Stromal cell of bone marrow (primary cell): ENCODE measurements at places on chromosomes 11 and 22.

DNA sequence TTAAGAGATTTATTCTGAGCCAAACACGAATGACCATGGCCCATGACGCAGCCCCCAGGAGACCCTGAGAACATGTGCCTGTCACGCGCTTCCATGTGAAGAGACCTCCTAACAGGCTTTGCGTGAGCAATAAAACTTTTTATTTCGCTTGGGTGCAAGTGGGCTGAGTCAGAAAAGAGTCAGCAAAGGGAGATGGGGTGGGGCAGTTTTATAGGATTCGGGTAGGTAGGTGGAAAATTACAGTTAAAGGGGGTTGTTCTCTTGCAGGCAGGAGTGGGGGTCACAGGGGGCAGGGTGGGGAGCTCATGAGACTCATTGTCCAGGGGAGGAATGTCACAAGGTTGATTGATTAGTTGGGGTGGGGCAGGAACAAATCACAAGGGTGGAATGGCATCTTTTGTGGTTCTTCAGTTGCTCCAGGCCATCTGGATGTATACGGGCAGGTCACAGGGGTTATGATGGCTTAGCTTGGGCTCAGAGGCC, 77.2 kb upstream of the FTH1 start:
- DNase-seq: no peak

DNA sequence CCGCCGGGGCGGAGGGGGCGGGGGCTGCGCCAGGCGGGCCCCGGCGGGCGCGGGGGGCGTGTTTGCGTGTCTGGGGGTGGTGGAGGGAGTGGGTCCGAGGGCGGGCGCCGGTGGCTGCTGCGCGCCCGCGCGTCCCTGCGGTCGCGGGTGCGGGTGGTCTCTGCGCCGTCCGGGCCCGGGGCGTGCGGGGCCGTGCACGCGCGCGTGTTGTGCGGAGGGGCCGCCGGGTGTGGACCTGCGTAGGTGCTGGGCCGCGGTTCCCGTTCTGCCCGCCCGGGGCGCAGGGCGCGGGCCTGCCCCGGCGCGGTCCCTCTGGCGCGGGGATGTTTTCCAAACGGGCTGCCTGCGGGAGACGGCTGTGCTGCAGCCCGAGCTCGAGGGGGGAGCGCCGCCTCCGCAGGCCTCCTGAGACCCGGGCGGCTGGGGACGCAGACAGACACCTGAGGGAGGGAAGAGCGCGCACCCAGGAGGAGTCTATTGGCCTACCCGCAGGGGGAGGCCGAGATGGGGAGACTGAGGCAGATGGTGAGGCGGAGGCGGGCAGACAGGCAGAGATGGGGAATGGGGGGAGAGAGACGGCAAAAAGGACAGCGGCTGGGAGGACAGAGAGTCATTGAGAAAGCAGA, 442 bp downstream of the PELI3 start:
- DNase-seq: no peak

- DNase-seq: no peak
Measured at GRCh38 chr22:35632935-35633334, 15.3 kb upstream of the APOL6 start.

DNA sequence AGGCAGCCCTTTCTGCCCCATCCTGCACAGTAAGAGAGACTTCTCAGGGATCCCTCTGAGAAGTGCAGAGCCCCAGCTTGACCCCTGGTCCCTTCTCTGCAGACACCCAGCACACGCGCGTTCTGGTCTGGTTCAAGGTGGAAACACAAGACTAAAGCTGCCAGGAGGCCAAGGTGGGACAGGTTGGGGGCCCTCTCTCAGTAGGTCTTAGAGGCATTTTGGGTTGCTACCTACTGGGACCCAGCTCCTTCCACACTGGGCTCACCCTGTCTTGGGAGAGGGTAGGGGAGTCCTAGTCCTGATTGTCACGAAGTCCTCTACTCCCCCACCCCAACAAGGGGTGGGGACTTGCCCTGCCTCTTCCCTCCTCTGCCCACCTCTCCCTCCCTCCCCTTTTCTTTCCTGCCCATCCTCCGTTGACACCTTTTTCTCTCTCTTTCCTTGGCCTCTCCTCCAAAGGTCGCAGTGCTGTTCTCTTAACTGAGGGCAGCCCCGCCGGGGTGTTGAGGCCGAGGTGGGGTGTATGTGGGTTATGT, 763 bp upstream of the SOX10 start:
- DNase-seq: no peak

DNA sequence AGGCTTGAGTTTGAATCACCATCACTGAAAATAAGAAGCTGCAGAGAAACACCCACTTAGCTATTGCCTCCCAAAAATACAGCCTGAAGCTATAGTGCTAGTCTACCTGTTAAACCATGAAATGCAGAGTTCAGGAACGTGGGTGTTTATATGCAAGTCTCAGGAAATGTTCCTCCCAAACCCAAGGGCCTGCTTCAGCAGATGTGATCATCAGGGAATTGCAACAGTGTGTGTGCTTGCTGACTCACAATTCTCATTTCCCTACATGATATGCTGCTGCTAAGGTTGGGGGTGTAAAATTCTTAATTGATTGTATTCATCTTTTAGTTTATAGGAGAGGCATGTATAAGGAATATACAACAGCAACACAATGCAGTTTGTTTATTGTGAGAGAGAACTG, 49.6 kb downstream of the NUP98 start:
- peak; percentile 41 for DNase-seq

- DNase-seq: no peak
Measured at GRCh38 chr22:50456466-50457234, 18.2 kb downstream of the SBF1 start.

DNA sequence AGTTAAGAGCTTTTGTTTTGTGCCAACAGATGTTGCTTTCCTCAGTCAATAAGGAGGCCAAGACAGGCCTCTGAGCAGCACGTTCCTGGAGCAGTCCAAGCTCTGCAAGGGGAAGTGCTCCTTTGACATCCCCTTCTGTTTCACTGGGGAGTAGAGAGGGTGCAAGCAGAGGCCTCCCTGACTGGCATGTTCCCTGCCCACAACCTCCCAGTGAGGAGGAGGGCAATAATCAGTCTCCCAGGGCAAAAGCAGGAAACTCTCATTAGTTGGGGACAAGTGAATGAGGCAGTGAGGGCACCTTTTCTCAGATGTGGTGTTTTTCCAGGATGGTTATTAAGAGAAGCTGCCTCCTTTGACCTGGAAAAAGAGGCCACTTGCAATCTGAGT, 79.5 kb upstream of the ZBED5 start:
- no peak for DNase-seq

- DNase-seq: no peak
Measured at GRCh38 chr22:36863979-36864378, 3.2 kb downstream of the NCF4 start.

- DNase-seq: no peak
Measured at GRCh38 chr11:21556926-21557325, 636.0 kb upstream of the ANO5 start.

- DNase-seq: no peak
Measured at GRCh38 chr11:105023003-105023402, at the start of gene CASP5. TSS of gene CASP5 (minus strand) at chr11:105023168. CDS start at chr11:105023136, 32 bp downstream.

GRCh38 chr11:97398246-97398645, 1008.4 kb downstream of the JRKL start:
- no peak for DNase-seq

- DNase-seq: peak; percentile 13
Measured at GRCh38 chr11:16605389-16605893, 133.0 kb upstream of the C11orf58 start.

DNA sequence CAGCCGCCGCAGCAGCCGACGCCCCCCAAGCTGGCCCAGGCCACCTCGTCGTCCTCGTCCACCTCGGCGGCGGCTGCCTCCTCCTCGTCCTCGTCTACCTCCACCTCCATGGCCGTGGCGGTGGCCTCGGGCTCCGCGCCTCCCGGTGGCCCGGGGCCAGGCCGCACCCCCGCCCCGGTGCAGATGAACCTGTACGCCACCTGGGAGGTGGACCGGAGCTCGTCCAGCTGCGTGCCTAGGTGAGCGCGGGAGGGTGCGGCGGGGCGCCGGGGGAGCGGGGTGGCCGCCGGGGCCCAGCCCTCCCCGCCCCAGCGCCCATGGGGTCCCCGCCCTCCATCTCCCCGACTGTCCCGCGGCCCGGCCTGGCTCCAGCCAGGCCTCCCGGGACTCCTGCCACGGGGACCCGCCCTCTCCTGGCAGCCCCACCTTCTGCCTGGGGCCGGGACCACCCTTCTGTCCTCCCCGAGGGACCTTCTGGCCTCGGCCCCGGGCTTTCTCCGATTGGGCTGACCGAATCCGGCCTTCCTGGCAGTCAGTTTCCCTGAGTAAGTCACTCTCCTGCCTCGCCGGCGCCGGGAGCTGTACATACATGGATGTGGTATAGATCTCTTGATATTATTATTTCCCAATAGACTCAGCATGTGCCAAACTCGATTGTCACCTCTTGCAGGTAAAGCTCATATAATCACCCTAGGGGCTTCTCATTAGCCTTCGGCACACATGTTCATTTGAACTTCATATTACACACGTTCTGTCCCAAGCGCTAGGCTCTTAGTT, 720 bp downstream of the PACS1 start:
- no peak for DNase-seq

- no peak for DNase-seq
Measured at GRCh38 chr11:14132312-14132711, 169.8 kb downstream of the SPON1 start.

GRCh38 chr11:19694796-19695345, 17.8 kb upstream of the NAV2 start:
- DNase-seq: no peak

DNA sequence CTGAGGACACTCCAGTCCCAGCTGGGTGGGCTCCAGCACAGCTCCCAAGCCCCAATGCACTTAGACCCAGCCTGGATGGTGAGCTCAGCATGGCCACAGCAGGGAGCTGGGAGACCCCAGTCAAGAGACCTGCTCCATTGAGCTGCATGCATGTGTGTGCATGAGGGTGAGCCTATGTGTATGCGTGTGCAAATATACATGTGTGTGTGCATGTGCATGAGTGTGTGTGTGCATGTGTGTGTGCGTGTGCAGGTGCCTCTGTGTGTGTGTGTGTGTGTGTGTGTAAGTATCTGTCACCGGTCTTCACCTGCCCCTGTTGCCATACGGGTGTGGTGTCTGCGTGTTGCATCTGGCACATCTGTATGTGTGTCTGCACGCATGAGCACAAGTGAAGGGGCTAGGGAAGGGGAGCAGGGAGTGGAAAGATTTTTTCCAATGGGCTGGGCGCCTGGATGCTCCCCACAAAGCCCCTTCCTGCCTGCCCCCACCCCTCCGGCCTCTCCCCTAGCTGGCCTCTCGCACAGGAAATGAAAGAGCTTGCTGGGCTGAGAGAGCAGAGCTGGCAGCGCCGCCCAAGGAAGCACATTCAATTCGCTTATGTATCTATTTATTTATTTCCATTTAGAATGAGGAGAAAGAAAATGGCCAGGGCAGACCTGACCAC, 4.1 kb downstream of the TSPAN32 start:
- DNase-seq: peak; percentile 24
